ENCODE measurements at places on chromosomes 4 and X. TPM values are rescaled to one million over a fixed set of nuclear protein-coding genes. Genes with fewer than 3 reads are reported as not detected.

PRR32 gene
- not detected for total RNA-seq

SLC25A43 gene
- total RNA-seq, result 6.2 TPM

CTSO gene
- 1.9 TPM for total RNA-seq

UGT2B11 gene
- total RNA-seq, result not detected

FOXR2 gene
- total RNA-seq, result 11.8 TPM

PRAF2 gene
- total RNA-seq, result 17.2 TPM

GRSF1 gene
- 49.3 TPM for total RNA-seq

SORCS2 gene
- total RNA-seq, result 0.77 TPM

RAI2 gene
- total RNA-seq, result not detected

NAA11 gene
- total RNA-seq, result 48.1 TPM

CLNK gene
- not detected for total RNA-seq
